ENCODE measurements at places on chromosomes 3 and 15.

- no peak for DNase-seq
Observed at GRCh38 chr3:33458446-33458845, 18.2 kb upstream of the UBP1 start.

- DNase-seq, result peak; percentile 80
Observed at GRCh38 chr3:127748754-127749327, 73.5 kb downstream of the MGLL start.

DNA sequence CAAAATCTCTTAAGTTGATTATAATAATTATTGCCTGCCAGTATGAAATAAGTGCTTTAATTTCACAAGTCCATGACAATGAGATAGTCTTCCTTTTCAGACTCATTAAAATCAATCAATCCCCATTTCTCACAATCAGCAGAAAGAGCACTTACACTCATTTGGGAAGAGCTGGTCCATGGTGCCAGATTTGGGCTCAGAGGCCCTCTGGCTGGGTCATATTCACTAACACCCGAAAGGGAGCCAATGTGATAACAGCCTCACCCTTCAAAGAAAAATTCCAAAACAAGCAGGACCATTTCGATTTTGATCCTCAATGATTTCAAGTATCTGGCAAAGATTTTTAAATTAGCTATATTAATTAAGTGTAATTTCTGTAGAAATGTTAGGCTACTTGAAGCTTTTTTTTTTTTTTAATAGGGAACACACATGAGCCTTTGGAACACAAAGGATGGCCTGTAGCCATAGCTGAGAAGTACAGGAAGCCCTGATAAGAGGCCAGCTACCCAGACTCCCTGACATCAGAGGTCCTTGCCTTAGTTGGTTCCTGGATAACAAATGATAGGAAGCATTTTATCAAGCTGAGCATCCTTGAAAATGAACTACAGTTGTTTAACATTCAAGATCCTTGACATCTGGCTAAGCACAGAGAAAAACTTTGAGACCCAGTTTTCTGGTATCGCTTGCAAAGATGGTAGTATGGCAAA, 17.1 kb downstream of the MCF2L2 start:
- DNase-seq, result no peak

GRCh38 chr15:40054605-40054854, 15.5 kb upstream of the SRP14 start:
- DNase-seq, result no peak

DNA sequence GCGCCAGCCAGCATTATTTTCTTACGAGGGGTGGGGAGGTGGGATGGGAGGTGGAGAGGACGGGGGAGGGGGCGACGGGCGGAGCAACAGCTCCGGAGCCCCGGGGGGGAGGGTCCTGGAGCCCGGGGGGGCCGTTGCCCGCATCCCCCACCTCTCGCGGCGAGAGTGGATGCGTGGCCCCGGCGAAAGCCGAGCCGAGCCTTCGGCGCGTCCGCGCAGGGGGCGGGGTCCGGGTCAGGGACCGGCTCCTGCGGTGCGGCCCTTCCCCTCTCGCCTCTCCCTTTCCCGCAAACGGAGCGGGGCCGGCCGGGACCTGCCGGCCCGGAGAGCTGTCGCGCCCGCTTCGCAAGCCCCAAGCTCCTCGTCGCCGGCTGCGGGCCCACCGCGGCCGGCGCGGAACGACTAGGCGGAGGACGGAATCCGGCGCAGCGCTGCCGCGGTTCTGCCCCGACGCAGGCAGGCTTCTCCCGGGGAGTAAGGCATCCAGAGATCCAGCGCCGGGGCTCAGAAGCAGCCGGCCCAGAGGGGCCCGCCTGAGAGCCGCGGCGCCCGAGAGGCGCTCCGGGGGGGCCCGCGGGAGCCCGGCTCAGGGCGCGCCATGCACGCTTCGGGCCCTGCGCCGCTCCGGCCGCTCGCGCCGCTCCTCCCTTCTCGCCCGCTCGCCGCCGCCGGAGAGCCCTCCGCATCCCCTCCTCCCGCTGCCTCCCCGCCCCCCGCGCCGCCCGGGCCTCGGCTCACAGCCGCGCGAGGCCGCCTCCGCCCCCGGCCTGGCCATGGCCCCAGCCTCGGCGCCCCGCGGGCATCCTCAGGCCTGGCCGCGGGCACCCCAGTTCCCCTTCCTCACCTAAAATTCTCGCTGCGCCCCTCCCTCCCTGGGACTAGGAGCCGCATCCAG, 459 bp upstream of the ADCY5 start:
- DNase-seq, result peak; percentile 50

DNA sequence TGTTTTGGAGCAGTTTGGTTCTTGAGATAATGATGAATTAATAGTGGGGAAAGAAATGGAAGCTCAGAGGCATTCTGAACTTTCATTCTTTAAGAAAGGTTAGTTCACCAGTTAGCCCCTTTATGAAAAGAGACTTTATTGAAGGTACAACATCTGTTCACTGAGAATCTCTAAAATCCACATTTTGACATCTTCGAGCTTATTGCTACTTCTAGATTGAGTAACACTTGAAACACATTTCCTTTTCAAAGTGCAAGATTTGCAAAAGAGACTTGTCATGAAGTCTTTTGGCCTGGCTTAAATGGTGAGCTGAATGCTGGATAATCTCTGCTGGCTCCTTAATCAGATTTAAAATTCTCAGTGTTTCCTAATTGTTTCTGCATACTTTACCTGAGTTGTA, 42.3 kb downstream of the RAB8B start:
- peak; percentile 49 for DNase-seq

- DNase-seq, result no peak
Observed at GRCh38 chr3:6524479-6524878, 336.4 kb upstream of the GRM7 start.

DNA sequence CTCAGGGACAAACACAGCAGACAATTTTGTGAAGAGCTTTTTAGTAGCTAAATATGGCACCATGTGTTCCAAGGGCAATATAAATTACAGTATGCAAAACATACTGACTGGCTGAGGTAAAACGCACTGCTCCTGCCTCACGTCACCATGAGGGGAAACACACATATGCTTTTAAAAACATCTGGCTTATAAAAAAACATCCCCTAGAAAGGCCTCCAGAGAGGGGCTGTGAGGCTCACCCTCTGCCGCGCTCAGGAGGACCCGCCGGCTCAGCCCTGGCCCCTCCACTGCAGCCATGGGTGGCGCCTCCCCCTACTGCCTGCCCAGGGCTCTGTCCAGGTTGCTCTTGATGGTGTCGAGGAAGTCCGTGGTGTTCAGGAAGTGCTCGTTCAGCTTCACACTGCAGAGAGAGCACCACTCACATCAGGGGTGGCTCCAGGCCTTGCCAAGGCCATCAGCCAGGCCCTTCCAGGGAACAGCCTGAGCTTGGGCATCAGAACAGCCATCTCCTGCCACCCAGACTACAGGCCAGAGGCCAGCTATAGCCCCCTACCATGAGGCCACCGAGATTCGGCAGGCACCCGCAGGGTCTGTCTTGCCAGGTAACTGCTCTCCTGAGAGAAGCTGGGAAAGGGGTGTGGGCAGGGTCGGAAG, 18.2 kb downstream of the IDH2 start:
- no peak for DNase-seq

DNA sequence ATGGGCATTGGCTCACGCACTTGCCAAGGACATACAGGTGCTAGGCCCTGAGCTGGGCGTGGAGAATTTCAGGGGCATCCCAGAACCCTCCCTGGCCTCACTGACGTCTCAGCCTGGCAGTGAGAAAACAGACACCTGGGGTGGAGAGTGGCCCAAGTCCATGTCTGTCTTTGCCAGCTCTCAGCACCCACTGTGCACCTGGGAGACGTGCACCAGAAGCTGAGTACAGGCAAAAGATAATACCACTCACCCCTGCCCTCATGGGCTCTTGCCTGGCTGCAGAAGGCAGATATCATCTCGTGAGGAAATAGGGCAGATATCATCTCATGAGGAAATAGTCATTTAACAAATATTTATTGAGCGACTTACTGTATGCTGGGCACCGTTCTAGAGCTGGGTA, 8.0 kb downstream of the LOXL1 start:
- DNase-seq, result no peak

DNA sequence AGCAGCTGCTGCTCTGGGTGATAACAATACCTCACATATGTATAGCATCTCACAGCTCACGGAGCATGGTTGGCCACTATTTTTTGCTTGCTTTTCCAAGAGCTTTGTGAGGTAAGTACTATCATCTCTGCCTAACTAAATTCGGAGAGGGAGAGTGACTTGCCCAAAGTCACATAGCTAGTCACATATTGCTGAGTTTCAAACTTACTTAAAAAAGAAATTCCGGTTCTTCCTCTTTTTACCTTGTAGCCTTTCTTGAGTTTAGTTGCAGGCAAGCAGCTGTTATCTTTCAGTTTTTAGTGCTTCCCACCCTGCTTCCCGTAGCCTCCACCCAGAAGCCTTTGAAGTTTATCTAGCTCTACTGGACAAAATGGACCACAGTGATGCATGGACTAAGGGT, 309.2 kb downstream of the PDCD6IP start:
- no peak for DNase-seq

GRCh38 chr3:75983609-75984290, 198.4 kb upstream of the ZNF717 start:
- DNase-seq, result peak; percentile 65

GRCh38 chr3:122755491-122755890, 38.1 kb downstream of the HSPBAP1 start:
- DNase-seq, result no peak

GRCh38 chr3:72258361-72259141, 473.6 kb upstream of the PROK2 start:
- no peak for DNase-seq

All from GM23248 (cell line).